ENCODE measurements at places on chromosomes 2 and 18. TPM values are rescaled to one million over a fixed set of nuclear protein-coding genes. Genes with fewer than 3 reads are reported as not detected.

DNA sequence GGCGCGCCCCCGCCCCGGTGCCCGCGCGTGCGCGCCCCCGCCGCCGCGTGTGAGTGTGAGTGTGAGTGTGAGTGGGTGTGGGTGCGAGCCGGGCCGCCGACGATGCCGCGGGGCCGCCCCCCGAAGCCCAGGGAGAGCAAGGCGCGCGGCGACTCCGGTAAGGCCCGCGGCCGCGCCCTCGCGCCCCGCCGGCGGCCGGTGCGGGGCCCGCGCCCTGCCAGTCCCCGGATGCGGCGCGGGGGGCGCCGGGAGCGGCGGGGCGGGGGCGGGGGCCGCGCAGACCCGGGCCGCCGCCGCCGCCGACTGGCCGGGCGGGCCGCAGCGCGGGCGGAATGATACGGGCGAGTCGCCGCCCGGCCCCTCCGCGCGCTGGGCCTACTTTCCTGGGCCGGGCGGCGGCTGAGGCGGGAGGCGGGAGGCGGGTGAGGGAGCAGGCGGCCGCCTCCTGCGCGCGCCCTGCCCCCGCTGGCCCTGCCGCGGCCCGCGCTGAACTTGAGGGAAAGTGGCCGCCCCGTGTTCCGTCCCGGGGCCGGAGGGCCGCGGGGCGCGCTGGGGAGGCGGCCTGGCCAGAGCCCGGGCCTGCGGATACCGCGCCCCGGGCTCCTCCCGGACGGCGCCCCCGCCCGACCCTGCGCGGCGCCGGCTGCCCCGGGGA lies at the start of gene ZNF236:
ZNF236 (plus strand) TSS at position 52 of the 655 bp plus-strand sequence; CDS start at position 103, 51 bp downstream.
- peak; percentile 86 for DNase-seq

GRCh38 chr18:40985436-40985835 lies 969.6 kb upstream of the PIK3C3 start:
- DNase-seq, result no peak

GRCh38 chr2:39642051-39642718 lies 23.5 kb upstream of the TMEM178A start:
- DNase-seq, result no peak

GRCh38 chr2:70310899-70311298 lies 9.0 kb upstream of the FAM136A start:
- DNase-seq, result no peak

DNA sequence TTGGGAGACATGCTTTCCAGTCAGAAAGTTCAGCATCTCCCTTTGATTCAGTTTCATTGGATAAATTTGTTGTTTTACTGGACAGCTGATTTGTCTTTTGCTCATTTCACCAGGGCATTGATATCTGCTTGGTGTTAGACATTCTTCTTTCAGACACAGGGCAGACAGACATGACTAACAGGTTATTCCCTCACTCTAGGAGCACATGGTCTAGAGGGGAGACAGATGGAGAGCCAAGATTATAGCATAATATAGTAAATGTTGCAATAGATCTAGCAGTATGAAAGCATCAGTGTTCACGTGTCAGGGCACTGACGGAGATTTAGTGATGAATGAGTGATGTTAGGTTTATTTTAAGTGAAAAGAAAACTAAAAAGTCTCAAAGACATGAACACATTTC lies 187.0 kb upstream of the CYRIA start:
- no peak for DNase-seq

DNA sequence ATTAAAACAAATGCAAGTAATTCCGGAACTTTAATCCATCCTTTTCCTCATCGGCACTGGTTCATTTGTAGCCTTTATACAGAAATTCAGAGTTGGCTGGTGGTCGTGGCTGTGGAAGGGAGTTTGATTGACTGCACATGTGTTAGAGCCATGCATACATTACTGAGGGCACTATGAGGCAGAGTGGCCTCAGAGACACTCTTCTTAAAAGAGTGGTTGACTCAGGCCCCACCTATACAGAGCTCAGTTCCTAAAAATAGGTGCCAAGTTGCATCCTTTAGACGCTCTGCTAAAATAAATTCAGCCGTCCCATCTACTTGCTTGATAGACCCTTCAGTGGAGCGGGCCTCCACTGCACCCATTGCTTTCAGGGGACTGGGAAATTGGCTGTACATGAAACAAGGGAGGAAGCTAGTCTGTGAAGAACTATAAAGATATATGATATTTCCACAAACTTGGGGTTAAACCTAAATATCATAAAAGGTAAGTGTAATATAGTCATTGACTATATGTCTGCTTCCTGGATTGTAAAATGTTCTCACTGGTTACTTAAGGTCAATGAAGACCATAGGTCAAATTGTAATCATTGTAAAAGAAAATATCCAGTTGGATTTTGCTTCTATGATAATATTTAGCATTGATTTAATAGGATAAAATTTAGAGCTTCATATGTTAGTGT lies 298.9 kb downstream of the XIRP2 start:
- no peak for DNase-seq

GRCh38 chr2:120398051-120398995 lies 52.4 kb downstream of the INHBB start:
- DNase-seq, result peak; percentile 26

GRCh38 chr2:180739070-180739469 lies 241.3 kb upstream of the UBE2E3 start:
- DNase-seq, result no peak

GRCh38 chr2:176002688-176003210 lies 682 bp upstream of the LNPK start:
- peak; percentile 43 for DNase-seq

DNA sequence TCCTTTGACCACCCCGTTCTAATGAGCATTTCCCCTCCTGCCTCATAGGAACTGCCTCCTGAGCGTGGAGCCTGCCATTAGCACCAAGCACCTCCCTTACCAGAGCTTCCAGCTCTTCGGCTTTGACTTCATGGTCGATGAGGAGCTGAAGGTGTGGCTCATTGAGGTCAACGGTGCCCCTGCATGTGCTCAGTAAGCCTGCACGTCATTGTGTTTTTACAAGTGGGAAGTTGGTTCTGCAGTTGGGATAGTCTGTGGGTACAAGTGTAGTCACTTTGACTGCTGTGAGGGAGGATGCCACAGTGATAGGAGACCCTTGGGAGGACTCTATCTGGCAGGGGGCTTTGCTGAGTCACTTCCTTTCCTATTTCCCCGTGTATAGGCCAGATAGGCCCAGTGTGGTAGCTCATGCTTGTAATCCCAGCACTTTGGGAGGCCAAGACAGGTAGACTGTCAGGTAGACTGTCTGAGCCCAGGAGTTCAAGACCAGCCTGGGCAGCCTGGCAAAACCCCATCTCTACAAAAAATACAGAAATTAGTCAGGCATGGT lies 22.0 kb upstream of the POLR1B start:
- DNase-seq, result no peak

DNA sequence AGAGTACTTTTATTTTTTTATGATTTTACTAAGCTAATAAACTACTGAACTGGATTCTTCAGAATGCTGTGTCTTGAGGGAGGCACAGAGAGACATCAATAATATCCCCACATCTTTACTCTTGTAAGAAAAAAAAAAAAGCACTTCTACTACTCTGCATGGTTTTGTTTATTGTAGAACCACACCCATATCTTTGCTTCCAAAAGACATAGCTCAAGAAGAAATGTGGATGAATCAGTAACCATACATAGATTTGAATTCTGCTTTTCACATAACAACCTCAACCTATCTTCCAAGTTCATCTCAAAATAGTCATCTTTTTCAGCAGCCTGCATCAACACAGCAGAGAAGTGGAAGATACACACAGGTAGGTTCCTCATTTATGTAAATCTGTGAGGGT lies 12.2 kb upstream of the COL5A2 start:
- no peak for DNase-seq

DNA sequence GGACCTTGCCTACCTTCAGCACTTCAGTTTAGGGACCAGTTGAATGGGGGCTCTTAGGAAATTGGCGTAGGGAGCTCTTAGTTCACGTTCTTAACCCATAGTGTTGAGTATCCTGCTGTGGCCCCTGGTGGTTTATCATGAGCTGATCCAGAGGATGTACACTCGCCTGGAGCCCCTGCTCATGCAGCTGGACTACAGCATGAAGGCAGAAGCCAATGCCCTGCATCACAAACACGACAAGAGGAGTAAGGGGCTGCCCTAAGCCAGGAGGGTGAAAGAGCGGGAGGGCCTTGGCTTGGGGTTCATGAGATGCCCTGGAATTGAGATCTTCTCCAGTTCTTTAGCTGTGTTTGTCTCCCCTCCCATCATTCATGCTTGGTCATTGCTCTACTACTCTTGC lies 2.9 kb downstream of the RETREG2 start:
- DNase-seq, result no peak

DNA sequence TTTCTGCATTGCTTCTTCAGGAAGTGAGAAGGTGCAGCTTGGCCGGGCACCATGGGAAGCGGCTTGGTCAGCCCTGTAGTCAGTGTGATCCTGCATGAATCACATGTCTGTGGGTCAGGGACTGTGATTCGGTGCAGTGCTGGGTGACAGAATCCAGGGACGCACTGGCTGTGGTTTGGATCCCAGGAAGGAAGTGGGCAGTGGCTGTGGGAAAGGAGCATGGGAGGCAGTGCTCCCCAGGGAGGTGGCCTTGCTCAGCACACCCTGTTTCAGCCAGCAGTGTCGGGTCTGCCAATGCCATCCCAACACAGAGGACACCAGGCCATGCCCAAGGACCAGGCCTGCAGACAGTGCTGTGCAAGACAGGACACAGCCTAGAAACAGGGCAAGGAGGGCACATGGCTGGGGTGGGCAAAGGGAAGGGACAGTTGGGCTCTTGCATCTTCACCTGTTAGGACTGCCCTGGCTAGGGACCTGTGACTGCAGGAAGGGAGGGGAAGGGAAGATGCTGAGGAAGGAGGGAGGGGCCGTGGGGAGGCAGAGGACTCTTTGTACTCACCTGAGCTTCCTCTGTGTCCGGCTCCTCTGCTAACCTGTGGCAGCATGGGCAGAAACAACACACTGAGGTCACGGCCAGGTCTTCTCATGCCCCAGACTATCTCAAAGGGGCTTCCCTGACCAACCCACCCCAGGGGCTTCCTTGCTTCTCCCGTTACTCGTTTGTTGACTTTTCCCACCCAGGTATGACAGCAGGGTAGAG lies 37.2 kb upstream of the DNMT3A start:
- no peak for DNase-seq

DNA sequence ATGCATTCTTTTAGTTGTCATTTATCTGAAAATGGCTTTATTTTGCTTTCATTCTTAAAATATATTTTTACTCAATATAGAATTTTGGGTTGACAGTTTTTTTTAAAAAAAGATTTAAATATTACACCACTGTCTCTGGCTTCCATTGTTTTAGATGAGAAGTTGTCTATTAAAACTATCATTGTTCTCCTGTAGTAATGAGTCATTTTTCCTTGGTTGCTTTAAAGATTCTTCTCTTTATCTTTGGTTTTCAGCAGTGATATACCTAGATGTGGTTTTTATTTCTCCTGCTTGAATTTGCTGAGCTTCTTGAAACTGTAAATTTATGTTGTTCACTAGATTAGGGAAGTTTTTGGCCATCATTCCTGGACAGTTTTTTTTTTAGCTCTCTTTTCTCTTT lies 26.7 kb upstream of the DLX2 start:
- DNase-seq, result no peak

DNA sequence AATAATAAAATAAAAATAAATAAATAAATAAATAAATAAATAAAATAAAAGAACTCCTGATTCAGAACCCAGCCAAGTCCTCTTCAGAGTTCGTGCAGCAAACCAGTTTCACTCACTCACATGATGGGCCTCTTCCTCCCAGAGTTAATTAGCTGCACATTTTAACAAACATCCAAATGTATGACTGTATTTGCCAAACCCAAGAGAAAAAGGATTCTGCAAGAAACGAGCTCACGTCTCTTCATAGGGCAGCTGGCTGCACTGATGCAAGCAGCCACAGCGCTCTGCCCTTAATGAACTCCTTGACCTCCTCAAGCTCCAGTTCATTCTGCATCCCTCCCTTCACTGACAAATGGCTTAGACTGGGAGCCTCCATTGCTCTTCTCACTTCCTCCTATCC lies 55.1 kb downstream of the MREG start:
- DNase-seq, result no peak

- DNase-seq, result no peak
These were observed 1106.6 kb upstream of the FAM98A start for GRCh38 chr2:34705551-34706247.

GRCh38 chr2:221948076-221948475 lies 350.7 kb downstream of the PAX3 start:
- no peak for DNase-seq

GRCh38 chr2:62687636-62688035 lies 17.9 kb upstream of the EHBP1 start:
- DNase-seq, result no peak

- DNase-seq, result no peak
These were observed 512.8 kb upstream of the NRP2 start for GRCh38 chr2:205169464-205169863.

DNA sequence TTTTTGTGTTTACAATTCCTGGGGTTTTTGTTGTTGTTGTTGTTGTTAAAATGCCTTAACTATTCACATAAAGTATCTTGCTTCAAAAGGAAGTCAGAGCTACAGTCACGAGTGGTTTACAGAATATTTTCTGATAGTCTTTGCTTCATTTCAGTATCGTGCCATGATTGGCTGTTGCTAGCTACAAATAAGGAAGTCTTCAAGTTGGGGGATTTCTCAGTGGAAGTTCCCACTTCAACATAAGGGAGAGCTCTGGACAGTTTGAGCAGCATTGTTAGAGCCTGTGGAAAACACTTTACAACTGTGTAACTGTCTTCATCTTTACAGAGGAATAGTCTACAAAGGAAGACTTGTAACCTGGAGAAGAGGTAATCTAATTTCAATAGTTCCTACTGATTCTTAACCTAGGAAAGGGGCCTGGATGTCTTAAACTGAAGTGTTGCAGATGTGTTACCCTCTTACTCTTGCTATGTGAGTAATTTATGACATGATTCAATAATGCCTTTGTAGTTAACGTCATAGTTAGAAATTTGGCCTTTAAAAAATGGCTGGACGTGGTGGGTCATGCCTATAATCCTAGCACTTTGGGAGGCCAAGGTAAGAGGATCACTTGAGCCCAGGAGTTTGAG lies 23.4 kb upstream of the TANK start:
- no peak for DNase-seq

- no peak for DNase-seq
These were observed 54.3 kb downstream of the RAB10 start for GRCh38 chr2:26088038-26088643.

CCL20 gene
- not detected for total RNA-seq

TEX51 gene
- total RNA-seq, result not detected

CYTIP gene
- 1.1 TPM for total RNA-seq

PHLPP1 gene
- 6.2 TPM for total RNA-seq

MOCOS gene
- total RNA-seq, result 0.40 TPM

GREB1 gene
- 9.0 TPM for total RNA-seq

ZSCAN30 gene
- 12.0 TPM for total RNA-seq

HMSD gene
- total RNA-seq, result 0.27 TPM

ALPP gene
- total RNA-seq, result not detected

CTNNA2 gene
- total RNA-seq, result not detected

GAREM2 gene
- total RNA-seq, result 1.3 TPM

DOCK10 gene
- total RNA-seq, result 2.2 TPM

TAF4B gene
- total RNA-seq, result 1.5 TPM

Data from Right ventricle myocardium superior (tissue), 1 donor.